ENCODE measurements at places on chromosomes 6 and 20.
A peak's percentile ranks its signal among the peaks of the same experiment; 100 is the strongest.

DNA sequence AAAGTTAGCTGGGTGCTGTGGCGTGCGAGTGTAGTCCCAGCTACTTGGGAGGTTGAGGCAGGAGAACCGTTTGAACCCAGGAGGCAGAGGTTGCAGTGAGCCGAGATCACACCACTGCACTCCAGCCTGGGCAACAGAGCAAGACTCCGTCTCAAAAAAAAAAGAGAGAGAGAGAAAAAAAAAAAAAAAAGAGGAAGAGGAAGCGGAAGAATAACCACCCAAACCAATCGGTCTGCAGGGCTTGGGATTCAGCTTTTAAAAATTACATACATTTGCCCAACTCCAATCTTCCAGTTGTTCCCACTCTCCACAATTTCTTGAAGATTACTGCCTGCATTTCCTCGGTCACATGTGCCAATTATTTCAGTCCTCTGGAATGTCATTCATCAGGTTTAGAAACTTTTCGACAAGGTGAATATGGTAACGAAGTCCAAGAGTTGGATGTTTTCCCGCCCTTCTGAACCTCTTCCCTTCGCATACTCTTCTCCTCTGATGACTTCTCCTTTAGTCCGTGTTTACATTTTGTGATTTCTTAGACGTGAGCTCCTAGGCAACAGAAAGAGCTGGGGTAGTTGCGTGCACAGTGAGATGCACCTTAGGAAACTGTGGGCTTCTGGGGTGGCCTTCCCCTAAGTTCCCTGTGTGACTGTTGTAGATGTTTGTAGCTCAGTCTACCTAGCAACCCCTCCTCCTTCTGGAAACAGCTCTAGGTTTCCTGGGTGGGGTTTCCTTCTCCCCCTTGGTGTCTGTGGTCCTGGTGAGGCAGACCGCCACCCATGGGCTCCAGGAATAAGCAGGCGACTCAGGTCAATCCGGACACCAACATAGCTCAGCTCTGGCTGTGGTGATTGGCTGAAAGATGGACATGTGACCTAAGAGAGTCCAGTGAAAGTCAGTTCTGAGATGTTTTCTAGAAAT, 63.0 kb upstream of the NCOA3 start:
- DNase-seq = no peak

- DNase-seq = no peak
These were observed 27.7 kb downstream of the RIPOR2 start for GRCh38 chr6:24907919-24908649.

DNA sequence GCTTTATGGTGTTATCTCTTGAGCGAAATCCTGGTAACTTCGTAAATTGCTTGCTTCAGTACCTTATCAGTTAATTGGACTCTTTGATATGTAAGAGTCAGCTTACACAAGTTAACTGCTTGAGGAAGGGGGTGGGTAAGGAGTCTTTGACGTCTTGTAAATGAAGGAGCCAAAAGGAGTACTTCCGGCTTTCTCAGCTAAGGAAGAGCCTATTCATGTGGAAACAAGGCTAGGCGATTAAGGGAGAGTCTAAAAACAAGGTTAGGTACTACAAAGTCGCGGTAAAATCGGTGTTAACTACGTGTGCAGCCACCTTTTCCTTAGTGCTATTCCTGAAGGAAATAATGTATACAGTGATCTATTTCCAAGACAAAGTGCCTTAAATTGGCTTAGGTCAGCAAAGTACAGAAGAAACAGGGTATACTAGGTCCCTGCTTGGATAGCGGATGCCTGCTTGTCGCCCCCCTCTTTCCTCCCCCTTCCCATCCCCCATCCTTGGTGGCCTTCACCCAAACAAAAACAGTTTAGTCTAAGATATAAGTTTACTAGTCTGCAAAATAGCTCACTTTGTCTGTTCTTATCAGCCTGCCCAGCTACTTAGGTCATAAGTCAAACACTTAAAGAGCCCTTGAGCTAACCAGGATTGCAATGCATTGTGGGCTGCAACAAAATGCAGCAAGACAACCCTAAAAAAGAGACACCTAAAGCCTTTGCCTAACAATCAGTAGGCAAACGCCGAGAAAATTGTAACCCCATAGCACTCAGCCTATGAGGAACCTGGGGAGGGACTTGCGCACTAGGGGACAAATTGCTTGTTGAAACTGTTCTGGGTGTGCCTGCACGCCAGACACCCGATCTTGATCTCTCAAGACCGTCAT, 147.3 kb downstream of the TRIM27 start:
- no peak for DNase-seq

DNA sequence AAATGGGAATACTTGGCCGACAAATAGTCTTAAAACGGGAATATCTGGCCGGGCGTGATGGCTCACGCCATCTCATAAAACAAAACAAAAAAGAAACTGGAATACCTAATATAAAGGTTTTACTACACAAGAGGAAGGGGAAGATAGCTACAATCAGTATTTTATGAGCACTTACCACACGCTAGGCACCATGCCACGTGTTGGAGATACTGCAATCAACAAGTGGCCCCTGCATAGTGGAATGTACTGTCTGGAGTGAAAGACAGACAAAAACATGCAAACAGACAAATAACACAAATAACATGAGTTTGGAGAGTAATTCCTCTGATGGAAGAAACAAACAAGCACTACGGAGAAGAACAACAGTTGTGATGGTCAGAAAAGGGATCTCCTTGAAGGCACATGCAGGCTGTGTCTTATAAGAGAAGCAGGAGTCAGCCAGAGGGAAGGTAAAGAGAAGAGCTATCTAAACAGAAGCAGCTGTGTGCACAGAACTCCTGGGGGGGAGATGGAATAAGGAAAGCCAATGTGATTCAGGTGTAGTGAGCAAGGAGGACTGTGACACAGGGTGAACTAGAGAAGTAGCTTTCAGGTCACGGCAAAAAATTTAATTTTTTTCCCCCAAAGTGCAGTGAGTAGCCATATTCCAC, 39.1 kb upstream of the AKIRIN2 start:
- no peak for DNase-seq

DNA sequence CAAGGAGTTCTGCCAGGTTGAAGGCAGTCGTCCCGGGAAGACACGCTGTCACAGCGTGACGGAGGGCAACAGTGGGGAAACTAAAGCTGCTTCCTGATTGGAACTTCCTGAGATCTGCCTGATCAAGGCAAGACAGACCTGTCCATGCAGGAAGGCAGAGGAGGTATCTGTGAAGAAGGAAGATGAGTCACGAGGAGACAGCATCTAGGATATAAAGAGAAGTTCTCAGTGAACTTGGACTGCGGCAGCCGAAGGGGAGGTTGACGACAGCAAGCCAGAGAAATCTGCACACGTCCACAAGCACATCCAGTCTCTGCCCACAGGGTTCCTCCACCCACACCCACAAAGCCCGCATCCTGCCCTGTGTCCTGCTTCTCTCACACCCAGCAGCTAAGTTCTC, 38.6 kb downstream of the PREP start:
- no peak for DNase-seq

GRCh38 chr6:117138425-117138824, 126.9 kb upstream of the VGLL2 start:
- DNase-seq = no peak

- DNase-seq = no peak
These were observed 173.1 kb downstream of the EYA2 start for GRCh38 chr20:47067776-47068175.

DNA sequence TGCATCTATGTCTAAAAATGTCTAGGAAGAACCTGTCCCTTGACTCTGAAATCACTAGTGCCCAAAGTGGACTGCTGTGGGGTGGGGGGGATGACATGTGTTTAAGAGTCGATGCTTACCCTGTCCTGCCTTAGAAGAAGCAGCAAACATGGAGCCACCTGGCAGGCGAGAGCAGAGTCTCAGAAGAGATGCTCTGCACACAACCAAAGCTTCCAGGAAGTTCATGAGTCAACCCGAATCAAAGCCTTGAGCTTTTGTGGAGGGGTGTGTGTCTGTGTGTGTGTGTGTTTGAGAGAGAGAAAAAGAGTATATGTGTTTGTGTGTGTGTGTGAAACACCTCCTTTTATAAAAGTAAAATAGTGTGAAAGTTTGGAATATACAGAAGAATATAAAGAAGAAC, 269.9 kb downstream of the ALDH8A1 start:
- DNase-seq = no peak

DNA sequence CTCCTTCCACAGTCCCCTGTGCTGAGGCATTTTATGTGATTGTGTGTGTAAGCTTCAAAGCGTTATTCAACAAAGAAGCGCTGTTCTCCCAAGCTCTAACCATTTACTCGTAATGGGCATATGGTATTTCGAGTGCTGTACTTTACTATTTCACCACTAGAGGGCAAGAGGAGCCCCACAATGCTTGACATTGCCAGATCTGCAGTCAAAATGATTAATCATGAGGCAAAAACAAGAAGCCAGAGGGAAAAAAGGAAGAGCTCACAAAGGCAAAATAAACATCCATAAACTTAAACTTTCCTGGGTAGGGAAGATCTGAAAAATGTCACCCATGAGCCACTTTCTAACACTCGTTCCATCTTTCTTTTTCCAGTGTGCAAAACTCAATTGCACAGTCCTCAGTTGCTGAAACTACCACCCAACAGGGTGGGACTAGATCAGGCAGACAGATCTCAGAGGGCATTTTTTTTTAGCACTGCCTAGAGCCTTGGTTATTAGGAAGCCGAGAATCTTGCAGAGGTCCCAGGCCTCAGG, 215.0 kb upstream of the PLCB4 start:
- DNase-seq = peak; percentile 53

Measured in NCI-H1417 treated with DMSO at 0.1 percent for 48 hours (cell line).